ENCODE measurements at places on chromosomes 3 and 15.

DNA sequence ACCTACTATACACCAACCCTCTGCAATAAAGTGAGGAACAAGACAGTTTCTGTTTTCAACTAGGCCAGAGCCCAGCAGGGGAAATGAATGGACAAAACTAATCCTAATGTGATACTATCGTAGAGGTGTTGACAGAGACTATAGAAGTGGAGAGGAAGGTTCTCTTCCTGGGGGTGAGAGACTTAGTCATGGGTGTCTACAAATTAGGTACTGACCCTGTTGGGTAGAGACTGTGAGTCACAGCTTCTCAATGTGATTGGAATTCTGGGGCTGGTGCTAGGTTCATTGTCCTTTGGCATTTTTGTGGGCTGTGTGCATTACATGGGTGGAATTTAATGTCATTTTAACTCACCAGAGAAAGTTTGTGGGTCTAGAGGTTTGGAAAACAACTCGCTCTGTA, 79.3 kb downstream of the ADAMTSL3 start:
- no peak for DNase-seq

DNA sequence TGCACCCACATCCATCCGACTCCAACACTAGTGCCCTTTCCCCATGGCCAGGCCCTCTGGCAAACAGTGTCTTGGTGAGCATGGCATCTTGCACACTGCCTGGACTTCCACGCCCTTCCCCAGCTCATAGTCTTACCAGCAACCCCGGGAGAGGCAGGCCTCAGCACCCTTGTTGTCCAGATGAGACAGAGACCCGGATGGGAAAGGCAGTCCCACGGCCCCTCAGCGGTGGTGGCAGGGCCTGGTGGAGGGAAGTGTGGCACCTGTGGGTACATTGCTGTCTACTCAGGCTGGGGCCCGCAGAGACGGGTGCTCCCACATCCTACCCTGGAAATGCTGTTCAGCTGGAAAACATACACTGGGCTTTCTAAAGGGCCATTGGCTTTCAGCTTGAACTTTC, 28.4 kb downstream of the HDAC11 start:
- DNase-seq: no peak

- DNase-seq: peak; percentile 83
Observed at GRCh38 chr3:50550079-50550736, 17.3 kb downstream of the C3orf18 start.

DNA sequence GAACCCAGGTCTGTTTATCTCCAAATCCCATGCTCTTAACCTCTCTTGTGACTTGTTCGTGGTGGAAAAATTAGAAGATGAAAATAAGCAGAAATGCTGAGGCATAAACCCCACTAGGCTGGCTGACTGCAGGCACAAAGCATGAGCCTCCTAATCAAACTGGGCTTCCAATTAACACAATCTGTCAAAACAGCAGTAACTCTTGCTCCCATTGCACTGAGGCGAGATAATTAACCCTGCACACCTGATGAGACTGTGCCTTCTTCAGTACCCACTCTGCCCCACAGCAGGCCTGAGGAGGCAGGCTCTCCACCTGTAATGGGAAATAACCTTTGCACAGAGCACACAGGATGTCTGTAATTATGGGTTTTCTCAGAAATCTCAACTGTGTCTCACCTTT, 284.4 kb upstream of the WNT5A start:
- no peak for DNase-seq

DNA sequence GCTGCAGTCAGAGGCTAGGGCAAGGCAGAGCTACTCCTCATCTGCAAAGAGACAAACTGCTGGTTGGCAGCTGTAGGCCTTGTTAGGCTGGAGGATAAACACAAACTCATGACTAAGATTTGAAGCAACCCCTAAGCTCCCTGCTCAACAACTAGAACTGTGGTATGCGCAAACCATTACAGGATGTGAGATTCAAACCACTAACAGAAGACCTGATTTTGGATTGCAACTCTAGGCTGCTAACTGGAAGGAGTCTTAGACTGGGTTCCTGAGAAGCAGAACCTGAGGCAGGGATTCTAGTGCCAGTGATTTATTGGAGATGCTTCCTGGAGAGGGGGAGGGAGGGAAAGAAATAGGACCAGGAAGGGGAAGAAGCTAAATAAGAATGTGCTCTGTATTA, 22.5 kb downstream of the CCR4 start:
- no peak for DNase-seq

DNA sequence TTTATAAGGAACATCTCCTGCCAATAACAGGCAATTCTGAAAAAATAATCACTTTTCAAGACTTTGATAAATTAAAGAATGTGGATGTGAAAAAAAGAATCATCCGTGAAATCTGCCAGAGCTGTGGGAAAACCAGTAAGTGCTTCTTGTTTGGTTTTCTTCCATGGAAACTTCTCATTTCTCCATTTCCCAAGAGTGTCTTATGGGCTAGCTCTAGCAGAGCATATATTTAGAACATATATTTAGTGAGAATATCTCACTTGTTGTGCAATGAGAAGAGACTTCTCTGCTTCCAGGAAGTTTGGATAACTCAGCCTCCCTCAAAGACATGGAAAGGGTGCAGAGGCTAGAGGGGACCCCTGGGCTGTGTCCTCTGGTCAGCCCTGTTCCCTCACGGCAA, 49.9 kb downstream of the COL6A5 start:
- DNase-seq: no peak

DNA sequence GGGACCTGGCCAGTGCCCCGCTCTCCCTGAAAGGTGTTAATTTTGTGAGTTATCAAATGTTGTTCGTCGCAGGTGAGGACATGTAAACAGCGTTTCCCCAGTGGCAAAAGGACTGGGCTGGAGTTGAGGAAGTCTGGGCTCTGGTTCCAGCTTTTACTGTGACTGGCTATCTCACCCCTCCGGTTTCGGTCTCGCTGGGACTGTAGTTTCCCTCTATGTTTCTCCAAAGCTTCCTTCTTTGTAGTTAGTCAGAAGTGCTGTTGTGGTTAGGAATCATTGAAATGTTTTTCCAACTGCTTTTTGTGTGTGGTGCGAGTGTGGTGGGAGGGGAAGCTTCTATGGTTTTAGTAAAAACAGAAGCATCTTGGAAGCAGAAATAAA, 990 bp upstream of the CLDN1 start:
- DNase-seq: no peak

GRCh38 chr3:161372321-161373260, 1.3 kb upstream of the SPTSSB start:
- DNase-seq: peak; percentile 25

GRCh38 chr3:159882367-159882766, 106.3 kb upstream of the IL12A start:
- no peak for DNase-seq

DNA sequence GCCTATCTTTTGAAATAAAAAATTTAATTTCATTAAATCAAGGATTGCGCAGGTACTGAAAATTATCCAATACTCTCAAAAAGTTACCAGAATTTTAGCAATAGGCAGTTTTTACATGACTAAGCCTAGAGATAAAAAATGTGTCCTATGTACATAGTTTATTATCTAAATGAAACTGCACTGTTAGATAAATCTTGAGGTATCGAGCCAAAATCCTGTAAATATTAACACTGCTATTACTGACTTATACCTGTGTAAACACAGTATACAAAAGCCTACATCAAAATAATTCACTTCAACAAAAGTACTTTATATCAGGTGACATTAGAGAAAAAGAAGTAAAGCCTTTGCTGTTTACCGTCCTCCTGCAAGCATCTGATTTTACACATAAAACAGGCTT, 60.7 kb downstream of the TASOR start:
- no peak for DNase-seq

DNA sequence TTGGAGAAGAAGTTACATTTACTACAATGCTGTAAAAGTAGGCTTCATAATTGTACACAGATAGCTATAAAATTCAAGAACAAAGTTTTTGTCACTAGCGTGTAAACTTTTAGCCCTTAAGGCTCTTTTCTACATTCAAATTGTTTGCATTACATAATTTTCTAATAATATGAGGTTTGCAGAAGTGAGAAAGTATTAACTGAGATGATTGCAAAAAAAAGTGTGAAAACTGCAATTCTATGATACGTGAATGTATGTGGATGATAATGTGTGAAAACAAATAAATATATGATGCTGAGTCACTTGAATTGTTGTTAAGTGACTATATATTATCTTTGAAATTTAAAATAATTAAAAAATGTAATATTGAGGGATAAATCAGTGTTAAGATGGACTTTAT, 557.5 kb downstream of the NAALADL2 start:
- DNase-seq: no peak

GRCh38 chr3:131731709-131732108, 228.9 kb upstream of the MRPL3 start:
- no peak for DNase-seq

GRCh38 chr3:4795905-4796304, 183.3 kb upstream of the BHLHE40 start:
- DNase-seq: no peak

GRCh38 chr15:70932397-70932796, 39.8 kb downstream of the LRRC49 start:
- no peak for DNase-seq

DNA sequence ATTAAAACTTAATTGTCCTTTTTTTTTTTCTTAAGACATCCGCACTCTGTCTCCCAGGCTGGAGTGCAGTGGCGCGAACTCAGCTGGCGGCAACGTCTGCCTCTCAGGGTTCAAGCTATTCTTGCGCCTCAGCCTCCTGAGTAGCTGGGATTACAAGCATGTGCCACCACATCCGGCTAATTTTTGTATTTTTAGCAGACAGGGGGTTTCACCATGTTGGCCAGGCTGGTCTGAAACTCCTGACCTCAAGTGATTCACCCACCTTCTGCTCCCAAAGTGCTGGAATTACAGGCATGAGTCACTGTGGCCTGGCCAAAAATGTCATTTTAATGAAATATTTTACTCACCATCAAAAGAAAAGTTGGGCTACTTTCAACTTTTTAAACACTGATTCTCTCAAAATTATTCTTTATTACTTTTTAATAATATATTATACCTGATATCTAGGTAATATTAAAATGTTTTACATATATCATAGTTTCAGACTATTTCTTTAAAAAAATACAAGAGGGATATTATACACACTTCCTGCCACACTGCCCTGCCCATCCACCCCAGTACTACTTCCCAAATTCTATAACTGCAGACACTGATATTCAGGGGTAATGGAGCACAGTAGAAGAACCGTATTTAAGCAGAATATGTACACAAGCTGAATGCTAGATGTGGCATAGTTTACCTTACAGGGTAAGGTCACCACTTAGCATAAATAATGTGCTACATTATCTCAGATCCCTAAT, 723.9 kb upstream of the ZNF385D start:
- DNase-seq: no peak

- no peak for DNase-seq
Observed at GRCh38 chr3:190526787-190527762, 13.2 kb downstream of the IL1RAP start.

- no peak for DNase-seq
Observed at GRCh38 chr3:146387566-146387965, 81.8 kb downstream of the PLSCR2 start.

DNA sequence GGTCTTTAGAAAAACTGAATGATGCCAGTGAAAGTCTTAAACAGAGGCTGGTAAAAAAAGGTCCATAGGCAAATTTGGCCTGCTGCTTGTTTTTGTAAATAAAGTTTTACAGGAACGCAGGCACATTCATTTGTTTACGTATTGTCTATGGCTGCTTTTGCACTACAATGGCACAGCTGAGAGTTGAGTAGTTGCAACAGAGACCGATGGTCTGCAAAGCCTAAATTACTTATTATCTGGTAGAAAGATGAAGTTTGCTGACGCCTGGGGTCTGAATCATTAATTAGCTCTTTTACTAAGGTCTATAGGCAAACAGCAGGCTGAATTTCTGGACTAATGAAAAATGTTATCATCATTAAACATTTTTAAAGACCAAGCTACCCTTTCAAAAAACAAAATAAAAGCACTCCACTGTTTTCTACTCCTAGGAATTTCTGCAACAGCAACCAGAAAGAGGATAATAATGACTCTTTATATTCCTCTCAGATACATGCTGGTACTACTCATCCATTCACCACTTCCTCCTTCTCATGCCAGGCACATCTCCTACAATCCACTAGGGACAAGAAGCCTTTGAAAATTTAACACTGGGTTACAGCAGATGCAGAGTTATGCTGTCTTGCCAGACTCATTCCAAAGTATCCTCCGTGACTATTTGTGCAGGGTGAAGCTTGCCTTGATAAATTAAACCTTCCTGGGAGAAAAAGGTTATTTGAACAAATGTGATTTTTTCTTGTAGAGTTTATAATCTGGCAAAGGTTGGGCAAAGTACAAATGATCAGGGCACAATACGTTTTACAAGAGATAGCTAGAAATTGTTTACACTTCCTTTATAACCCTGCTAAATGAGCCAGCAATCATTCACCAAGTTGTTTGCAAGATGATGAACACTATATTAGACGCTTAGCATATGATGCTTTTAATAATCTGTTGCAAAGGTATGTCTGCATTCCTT, 6.0 kb downstream of the GATM start:
- DNase-seq: no peak

DNA sequence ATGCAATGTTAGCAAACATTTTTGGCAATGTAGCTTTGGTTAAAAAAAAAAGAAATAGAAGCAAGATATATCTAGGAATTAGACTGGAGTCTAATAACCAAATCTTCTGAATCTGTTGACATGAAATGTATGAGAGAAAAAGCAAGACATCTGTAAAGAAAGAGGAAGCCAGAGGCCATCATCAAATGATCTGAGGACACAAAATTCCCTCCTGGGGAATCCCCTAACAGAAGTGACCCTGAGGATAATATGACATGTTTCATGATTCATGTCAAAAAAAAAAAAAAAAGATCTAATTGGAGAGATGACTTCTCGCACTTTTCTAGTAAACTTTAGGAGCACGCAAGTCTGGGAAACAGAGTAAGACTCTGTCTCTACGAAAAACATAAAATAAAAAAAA, 70.9 kb downstream of the IMPG2 start:
- DNase-seq: no peak

DNA sequence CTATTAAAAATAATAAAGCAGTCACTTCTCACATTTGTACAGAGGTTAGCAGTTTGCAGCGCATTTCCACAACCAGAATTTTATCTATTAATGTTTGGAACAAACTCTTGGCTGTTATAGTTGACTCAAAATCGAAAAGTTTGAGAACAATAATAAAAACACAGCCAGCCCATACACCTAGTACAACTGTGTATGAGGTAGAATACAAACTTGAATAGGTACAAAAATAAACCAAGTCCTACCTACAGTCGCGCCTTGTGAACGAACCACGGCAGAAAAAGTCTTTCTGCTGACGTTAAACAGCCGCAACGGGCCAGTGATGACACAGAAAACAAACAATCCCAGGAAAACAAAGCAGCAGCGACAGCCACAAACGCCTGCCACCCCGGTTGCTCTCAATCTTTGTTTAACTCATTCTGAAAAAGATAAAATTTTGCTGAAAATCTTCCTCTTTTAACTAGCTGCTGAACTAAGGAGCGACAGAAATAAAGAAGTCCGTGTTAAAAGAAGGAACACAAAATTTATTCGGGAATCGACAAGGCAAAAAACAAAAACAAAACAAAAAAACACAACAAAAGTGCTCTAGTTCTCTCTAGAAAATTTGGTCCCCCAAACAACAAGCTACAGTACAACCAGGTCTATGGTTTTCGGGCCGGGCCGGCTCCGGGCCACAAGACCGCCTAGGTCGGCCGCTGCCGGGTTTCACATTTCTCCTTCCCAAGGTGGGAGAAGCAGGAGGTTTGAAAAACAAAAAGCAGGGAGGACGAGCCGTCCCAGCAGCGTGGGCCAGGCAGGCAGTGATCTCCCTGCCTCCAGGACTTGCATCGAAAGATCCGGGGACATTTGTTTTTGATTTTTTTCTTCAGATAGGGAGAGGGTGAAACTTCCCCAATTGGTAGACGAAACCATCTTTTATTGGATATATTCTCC, 2.9 kb downstream of the FOXL2 start:
- no peak for DNase-seq

GRCh38 chr3:17233398-17233800, 348.6 kb downstream of the PLCL2 start:
- peak; percentile 14 for DNase-seq

Data from neural crest cell (in vitro differentiated cells).